Nucleus accumbens (tissue), 56 donors: ENCODE measurements at places on chromosomes 2 and 18.

- DNase-seq: no peak
Measured at GRCh38 chr2:9548506-9548905, 7.1 kb downstream of the ADAM17 start.

- peak; percentile 95 for DNase-seq
Measured at GRCh38 chr2:85772019-85772745, 18.4 kb downstream of the ATOH8 start.

DNA sequence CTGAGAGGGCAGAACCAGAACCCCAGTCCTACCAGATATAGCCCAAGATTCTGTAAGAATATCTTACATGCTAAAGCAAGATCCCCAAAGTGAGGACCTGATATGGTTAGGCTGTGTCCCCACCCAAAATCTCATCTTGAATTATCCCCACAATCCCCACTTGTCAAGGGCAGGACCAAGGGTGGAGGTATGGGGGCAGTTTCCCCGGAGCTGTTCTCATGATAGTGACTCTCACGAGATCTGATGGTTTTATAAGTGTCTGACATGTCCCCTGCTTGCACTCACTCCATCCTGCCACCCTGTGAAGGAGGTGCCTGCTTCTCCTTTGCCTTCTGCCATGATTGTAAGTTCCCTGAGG is 19.9 kb downstream of the TTC32 start:
- DNase-seq: no peak

- no peak for DNase-seq
Measured at GRCh38 chr18:34746614-34747013, 36.5 kb downstream of the DTNA start.

DNA sequence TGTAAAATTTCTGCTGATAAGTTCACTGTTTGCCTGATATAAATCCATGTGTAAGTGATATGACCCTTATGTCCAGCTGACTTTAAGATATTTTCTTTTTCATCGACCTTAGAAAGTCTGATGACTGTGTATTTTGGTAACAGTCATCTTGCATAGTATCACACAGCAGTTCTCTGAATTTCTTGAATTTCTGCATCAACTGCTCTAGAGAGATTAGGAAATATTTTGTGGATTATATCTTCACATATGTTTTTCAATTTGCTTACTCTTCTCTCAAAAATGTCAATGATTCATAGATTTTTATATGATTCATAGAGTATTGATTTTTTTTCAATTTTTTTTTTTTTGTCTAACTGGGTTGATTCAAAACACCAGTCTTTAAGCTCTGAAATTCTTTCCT is 945.3 kb downstream of the TRIB2 start:
- DNase-seq: no peak

GRCh38 chr2:225668606-225669266 is 269.2 kb downstream of the NYAP2 start:
- no peak for DNase-seq

- no peak for DNase-seq
Measured at GRCh38 chr2:15777795-15778371, 162.5 kb upstream of the MYCN start.

DNA sequence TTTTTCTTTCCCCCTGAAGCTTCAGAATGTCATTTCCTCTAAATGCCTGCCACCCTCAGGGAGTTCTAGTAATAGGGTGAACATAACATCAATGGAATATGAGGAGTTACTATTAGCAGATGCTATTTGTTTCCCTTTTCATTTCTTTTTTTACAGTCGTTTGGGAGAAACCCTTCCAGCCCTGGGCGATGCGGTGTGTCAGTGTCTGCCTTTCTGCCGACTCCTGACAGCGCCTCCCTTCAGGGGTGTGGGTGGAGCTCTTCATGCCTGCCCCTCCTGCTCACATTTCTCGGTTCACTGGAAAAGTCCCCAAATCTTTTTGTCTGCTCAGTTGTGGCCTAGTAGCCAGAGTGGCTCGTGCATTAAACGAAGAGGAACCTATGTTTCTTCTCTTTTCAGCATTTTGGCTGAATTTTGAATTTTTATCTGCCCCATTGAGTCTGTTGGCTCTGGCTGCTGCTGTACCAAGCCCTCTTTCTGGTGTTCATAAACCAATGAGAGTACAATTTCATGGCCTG is 72.3 kb downstream of the FMNL2 start:
- DNase-seq: peak; percentile 42

GRCh38 chr2:236536727-236537398 is 32.8 kb upstream of the ACKR3 start:
- DNase-seq: no peak

GRCh38 chr2:233449081-233449901 is 95.0 kb downstream of the DGKD start:
- DNase-seq: no peak

DNA sequence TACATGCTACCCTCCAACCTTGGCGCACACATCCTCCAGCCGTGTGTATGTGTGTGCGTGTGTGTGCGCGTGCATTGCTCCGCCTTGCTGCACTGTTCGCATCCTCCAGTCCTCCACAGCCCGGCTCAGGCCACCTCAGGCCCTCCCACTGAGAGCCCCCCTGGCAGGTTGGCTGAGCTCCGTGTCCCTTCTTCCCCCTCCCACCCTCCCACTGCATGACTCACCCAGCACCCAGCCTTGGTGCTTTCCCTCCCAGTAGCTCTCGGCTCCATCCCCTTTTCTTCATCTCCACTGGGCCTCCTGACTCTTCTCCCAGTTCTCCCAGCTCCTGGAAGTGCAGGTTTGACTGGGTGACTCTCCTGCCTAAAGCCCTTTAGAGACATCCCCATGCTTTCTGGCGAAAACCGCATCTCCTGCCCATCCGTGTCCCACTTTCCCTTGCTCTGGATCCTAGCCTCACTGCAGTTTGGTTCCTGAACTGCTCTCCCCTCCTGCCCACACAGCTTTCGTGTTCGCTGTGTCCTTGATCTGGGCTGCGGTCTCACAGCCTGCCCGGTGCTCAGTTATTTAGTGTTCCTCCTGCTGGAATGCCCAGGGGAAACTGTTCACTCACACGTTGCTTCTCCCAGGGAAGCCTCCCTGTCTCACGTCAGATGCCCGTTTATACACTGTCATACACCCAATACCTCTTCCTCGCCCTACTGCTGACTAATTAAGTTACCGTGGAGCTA is 4.9 kb downstream of the TMEM177 start:
- DNase-seq: no peak

DNA sequence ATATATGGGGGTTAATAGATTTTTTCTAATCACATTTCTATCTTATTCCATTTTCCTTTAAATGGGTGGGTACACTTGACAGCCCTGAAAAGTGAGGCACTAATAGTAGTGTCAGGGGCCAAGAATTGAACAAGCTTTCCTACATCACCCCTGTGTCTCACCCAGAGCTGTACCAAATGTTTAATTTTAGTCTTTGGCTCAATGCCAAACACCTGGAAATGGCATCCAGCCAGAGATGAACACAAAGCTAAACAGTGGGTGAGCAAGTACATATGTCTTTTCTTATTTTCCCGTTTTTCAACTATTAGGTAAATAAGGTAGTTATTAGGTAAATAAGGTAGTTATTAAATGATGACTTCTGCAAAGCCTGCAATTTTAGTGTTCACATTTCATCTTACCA is 276.3 kb upstream of the ERBB4 start:
- no peak for DNase-seq

- DNase-seq: no peak
Measured at GRCh38 chr18:68969027-68969426, 171.1 kb downstream of the CCDC102B start.

- no peak for DNase-seq
Measured at GRCh38 chr2:31812051-31812798, 198.6 kb downstream of the MEMO1 start.

GRCh38 chr2:110900191-110900590 is 167.8 kb downstream of the ACOXL start:
- no peak for DNase-seq

- DNase-seq: no peak
Measured at GRCh38 chr2:17627434-17627833, 86.9 kb downstream of the VSNL1 start.

DNA sequence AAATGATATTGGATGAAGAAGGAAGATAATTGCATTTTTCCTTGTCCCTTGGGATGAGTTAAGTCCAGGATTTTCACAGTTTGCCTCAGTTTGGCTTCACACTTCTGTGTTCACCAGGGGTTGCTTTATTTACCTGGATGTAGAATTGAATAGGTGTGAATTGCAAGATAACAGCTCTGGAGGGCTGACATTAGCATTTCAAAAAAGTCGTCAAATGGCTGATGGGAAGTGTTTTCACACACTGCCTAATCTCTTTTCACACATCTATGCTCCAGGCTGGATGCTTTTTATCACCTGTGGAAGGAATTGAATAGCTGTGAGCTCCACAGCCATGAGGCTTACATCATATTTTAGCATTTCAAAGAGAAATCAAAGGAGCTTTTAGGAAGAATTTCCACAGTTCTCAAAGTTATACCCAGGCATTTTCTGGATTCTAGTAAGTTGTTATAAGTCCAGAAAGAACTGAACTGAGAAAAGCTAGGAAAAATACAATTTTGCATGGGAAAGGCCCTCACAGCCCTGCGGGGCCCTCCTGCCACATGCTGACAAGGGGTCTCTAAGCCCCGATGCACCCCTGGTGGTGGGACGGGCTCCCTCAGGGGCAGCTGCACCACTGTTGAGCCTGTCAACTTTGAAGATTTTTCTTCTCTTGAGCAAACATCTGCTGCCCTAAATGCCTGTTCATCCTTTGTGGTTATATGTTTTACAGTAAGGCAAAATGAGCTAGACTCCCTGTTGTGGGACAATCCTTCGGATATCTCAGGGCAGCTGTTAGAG is 43.9 kb downstream of the TEX51 start:
- DNase-seq: no peak

- no peak for DNase-seq
Measured at GRCh38 chr2:43146083-43146482, 80.3 kb downstream of the ZFP36L2 start.

- no peak for DNase-seq
Measured at GRCh38 chr18:41357708-41358107, 597.3 kb upstream of the PIK3C3 start.

GRCh38 chr2:67321588-67321903 is 75.6 kb upstream of the ETAA1 start:
- DNase-seq: no peak

DNA sequence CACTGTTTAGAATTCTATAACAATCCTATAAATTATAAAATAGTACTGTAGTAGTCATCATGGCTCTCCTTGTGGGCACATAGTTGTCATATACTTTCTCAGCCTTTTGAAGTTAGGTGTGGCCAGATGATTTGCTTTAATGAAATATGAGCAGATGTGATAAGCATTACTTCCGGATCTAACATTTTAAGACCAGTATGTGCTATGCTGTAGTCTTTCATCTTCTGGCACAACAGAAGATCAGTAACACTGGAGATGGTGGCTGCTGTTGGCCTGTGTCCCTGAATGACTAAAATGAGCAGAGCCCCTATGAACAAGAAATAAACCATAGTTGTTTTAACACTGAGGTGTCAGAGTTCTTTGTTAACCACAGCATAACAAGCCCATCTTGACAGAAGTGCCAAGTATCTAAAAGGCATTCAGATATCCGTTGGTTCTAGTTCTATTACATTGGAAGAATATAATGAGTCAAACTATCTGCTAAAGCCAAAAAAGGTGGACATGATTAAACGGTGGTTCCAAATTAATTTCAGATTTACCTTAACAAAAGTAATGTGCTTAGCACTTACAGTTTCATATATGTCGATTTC is 6.3 kb downstream of the MEX3C start:
- DNase-seq: no peak

GRCh38 chr2:185291035-185291647 is 447.5 kb upstream of the FSIP2 start:
- DNase-seq: no peak

DNA sequence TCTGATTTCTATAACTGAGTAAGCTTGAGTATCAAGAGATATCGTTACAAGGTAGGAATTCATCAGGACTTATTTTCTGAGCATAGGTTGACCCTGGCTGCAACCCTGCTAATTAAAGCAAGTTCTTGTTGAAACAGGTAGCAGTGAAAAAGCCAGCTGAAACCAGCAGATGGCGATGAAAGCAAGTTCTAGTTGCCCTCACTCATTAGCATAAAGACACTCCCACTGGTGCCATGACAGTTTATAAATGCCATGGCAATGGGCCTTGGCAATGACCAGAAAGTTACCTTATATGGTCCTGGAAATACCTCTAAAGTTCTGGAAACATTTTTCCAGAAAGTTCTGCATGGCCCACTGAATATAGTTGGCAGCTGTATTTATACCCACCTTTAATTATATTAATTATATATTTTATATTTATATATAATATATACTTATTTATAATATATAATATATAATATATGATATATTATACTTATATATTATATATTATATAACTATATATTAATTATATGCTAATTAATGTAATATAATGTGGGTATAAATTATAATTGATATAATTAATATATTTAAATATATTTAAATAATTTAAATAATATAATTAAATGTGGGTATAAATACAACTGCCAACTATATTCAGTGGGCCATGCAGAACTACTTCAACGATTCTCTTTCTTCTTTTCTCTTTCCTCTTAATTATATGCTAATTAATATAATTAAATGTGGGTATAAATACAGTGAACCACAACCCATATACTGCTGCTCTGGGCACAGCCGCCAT is 188.0 kb downstream of the CDH7 start:
- peak; percentile 2 for DNase-seq

- no peak for DNase-seq
Measured at GRCh38 chr2:220981926-220982325, 590.2 kb downstream of the EPHA4 start.
